Right kidney (tissue), 9 donors: ENCODE measurements at places on chromosomes 12 and 14.

DNA sequence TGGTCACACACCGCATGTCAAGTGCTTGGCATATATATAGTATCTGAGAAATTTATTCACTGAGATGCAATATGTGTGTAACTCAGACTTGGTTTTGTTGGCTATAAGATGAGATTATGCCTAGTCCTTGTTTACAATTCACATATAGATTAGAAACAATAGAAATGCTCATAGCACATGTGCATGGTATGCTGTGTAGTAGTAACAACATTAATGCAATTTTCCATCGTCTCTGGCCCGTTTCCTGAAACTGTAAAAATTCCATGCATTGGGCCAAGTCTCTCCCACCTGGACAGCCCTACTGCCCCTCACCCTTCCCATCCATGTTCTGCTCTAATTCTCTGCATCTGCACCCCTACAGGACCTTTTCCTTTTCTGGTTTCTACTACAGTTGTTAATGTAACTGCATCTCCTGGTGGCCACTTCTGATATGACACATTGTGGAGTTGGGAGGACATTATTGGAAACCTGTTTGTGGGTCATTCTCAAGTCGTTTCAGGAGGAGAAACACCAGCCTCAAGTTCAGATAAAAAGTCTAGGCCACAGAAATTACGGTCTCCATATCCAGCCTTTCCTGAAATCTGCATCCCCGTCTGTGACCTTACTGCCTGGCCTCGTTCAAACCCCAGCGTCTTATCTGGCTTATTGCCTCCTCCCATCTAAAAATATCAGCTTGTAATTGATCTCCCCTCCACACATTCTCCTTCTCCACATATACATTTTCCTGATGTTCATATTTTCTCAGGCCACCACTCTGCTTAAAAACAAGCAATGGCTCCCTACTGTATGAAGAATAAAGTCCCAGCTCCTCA is 37.5 kb downstream of the EMP1 start:
- no peak for DNase-seq

DNA sequence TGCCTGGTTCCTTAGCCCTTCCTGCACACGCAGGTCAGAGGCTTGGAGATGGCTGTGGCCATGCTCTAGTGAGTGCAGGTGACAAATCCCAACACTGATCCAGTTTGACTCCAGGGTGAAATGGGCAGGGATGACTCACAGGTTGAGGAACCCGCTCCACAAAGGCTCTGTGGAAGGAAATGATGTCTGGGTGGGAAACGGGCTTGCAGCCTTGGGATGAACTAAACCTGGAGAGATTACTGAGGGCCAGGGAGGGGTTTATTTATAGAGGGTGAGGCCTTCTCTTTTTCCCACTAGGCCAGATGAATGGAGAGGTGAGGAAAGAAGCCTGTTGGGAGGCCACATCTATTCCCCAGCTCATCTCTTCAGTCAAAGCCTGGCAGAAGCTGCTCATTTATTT is 29.3 kb upstream of the EMP1 start:
- DNase-seq = no peak

DNA sequence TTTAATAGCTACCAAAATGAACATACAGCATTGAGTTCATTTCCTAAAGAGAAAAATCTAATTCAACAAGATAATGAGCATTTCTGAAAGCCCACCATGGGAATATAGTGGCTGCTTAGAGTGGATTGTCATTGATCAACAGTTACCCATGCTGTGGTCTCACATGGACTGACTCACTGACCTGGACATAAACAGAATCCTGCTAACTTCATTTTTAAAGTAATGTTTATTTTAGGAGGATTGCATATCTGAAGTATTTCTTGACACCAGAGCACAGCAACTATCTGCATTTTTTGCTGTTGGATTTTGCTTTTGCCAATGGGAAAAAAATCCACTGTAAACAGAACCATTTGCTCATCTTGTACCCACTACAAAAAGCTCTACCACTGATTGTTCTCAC is 71.7 kb downstream of the KCNC2 start:
- no peak for DNase-seq

DNA sequence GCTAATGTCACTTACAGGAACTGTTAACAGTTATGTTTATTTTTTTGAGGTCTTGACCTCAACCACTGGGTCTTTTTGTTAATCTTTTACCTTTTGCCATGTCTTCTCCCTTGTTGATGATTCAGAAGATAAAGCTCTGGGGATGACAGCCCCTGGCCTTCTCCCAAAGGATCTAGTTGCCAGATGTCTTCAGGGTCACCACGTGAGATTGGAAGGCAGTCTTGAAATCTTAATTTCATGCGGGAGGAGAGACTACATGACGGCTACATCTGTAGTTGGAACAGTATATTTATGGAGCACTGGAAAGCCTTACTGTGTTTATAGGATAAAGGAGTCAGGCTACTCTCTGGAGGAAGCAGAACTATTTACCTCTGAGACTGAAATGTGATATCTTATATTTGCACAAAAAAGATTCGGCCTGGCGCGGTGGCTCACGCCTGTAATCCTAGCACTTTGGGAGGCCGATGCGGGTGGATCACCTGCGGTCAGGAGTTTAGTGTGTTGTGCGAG is 5.6 kb downstream of the MLEC start:
- no peak for DNase-seq

GRCh38 chr12:113325916-113326315 is 9.0 kb downstream of the SLC8B1 start:
- no peak for DNase-seq

GRCh38 chr14:34461334-34462131 is 507 bp downstream of the SPTSSA start:
- DNase-seq = peak; percentile 61

DNA sequence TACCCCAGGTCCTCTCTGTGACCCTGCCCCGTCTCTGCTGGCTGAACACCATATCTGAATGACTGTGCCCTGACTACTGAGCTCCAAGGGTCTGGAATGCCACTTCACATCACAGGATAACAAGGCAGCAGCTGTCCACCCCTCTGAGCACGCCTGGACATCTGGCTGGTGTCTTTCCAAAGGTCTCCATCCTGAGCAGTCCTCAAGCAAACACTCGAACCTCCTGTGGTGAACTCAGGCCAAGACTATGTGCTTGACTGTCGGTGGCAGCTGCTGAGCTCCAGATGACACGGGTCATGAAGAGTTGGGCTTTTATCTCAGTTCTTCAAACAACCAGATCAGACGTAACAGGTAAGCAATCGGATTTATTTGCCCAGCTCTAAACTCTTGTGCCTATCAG is 117.2 kb upstream of the BCL2L14 start:
- no peak for DNase-seq

DNA sequence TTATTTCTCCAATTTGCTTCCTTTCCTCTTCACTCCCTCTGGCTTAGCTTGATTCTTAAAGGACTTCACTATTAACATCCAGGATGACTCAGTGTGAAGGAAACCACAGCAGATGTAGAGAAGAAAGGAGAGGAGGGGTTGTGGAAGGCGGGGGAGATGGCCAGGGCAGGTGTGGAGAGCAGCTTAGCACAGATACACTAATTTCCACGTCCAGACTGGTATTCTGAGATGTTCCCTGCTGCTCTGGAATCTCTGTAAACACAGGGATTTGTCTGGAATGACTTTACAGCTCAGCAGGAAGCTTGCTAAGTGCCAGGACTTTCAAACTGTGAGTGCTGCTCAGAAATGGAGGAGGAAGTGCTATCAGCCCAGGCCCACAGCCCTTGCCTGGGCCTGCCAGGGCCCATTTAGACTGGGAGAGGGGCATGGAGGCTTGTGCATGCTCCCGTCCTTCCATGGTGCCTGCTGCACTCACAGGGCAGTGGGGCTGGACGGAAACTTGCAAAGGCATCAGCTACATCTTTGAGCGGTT is 202.5 kb upstream of the DDHD1 start:
- DNase-seq = no peak

DNA sequence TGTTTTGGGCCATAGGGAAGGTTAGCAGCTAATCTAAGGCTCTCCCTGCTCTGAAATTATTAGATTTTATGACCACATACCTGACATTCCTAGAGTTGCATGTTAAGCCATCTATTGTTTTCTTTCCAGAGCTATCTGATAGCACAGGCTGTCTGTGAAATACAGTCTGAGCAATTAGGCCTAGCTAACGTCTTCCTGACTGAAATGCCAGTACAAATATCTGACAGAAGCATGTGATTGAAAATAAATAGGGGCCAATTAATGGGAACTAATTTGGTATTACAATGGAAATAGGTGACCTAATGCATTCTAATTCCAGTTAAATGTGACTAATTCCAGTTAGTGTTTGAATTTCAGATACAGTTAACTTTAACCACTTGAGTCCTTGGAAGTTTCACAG is 115.2 kb downstream of the C12orf75 start:
- no peak for DNase-seq

GRCh38 chr14:26444822-26445221 is 153.0 kb downstream of the NOVA1 start:
- peak; percentile 18 for DNase-seq

DNA sequence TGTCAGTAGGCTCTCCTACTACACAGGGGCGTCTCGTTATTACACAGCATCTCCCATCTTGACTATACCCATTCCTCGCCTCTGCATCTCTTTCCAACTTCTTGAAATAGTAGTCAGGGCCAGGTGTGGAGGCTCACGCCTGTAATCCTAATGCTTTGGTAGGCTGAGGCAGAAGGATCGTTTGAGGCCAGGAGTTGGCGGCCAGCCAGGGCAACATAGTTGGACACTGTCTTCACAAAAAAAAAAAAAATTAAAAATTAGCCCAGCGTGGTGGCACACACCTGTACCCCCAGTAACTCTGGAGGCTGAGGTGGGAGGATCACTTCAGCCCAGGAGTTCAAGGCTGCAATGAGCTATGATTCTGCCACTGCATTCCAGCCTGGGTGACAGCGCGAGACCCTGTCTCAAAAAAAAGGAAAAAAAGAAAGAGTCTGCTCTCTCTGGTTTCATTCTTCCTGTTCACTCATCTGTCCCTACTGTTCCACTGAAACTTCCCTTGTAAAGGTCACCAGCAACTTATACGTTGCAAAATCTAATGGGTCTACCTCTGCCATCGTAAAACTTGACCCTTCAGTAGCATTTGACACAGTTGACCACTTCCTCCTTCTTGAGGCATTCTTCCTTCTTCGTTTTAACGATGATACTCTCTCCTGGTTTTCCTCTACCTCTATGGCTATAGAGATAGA is 41.0 kb upstream of the PTGR2 start:
- DNase-seq = no peak

- DNase-seq = no peak
Observed at GRCh38 chr14:33019346-33019745, 80.7 kb downstream of the NPAS3 start.

DNA sequence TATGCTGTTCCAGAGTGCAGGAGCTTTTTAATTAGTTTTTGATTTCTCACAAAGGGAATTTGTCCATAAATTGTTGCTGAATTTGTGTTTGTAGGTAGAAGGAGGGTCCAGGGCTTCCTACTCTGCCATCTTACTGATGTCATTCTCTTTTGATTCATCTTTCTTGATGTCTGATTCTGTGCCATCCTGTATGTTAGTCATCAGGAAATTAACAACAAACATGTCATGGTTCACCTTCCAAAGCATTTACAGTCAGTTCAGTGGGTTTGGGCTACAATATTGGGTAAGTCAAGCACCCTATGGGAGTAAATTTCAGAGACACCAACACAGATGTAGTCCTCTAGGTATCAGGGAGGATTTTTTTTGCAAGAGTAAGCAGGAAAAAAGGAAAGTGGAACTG is 135.2 kb upstream of the SLC38A2 start:
- DNase-seq = no peak

- DNase-seq = no peak
Observed at GRCh38 chr12:94135896-94136295, 12.5 kb upstream of the PLXNC1 start.

- no peak for DNase-seq
Observed at GRCh38 chr12:56046027-56046780, 4.5 kb downstream of the RPS26 start.

- DNase-seq = no peak
Observed at GRCh38 chr14:63926641-63927040, 73.8 kb downstream of the SYNE2 start.

DNA sequence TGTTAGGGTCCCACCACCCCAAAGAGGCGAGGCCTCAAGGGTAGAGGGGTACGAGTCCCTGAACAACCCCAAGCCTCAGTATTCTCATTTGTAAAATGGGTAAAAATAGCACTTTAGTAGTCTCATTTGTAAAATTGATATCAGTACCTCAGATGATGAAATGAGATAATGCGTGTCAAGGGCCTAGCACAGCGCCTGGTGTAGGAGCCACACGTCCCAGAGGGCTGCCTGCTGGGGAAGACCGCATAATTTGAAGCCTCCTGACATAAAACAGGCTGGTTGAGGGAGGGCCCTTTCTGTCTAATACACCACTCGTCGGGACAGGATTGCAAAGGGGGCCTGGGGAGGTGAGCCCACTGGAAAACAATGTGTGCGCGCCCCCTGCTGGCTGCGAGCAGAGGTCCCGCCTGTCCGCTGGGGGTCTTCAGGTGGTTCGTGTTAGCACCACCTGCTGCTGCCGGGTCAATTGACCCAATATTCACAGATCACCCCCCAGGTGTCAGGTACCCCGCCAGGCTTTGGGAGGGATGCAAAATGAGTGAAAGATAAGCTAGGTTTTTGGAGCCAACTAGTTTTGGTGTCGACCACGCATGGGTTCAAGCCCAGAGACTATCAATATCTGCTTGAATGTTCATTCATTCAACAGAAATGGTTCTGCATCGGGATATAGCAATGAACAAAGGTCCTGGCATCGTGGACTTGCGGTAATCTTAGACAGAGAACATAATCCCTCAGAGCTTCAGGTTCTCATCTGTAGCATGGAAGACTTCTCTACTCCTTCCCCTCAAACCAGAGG is 24.7 kb upstream of the IRF2BPL start:
- DNase-seq = peak; percentile 77

- DNase-seq = no peak
Observed at GRCh38 chr12:65123435-65124063, 2.4 kb upstream of the WIF1 start.

DNA sequence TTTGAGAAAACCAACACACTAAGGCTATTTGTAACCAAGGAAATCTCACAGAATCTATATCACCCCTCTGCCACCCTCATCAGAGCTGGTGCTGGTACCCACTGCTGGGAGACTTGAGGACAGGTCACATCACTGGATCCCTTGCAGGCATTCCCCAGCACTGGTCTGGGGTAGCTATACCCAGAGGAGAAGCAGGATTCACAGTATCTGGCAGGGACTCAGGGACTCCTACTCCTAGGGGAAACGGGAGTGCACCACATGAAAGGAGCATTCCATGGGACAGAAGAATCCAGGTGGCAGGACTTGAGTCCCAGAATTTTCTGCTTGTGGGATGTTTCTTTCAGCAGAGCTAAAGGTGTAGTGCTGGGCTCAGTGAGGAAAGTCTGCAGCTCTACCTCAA is 223.2 kb downstream of the ADGRD1 start:
- no peak for DNase-seq

- DNase-seq = no peak
Observed at GRCh38 chr12:16350682-16351081, 3.2 kb downstream of the MGST1 start.

DNA sequence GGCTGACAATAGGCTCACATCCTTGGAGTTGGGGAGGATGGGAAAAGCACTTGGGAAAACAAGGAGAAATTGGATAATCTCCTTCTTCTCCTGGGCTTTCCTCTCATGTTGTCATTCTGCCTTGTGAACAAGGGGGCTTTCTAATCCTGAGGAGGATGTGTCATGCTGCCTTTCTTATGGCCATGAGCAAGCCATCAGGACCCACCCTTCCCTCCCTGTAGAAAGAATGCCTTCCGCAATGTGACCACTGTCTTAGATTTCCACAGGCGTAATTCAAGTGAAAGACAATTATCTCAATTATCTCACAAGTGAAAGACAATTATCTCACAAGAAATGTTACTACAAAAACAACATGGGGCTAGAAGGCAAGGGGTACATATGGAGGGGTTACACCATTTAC is 3.0 kb upstream of the OR6S1 start:
- no peak for DNase-seq
